ENCODE measurements at places on chromosomes 5 and 9.

DNA sequence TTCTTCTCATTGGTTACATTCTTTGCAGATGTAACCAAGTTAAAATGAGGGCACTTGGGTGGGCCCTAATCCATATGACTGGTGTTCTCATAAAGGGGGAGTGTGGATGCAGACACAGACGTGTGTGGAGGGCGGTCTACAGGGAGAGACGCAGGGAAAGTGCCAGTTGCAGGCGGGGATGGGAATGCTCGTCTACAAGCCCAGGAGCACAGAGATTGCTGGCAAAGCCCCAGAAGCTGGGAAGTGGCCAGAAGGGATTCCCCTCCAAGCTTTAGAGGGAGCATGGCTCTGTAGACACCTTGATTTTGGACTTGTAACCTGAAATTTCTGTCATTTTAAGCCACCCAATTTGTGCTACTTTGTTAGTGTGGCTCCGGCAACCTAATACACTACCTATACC, 96.8 kb upstream of the CTSL start:
- no peak for DNase-seq

GRCh38 chr9:80994892-80995291, 694.5 kb downstream of the TLE1 start:
- no peak for DNase-seq

DNA sequence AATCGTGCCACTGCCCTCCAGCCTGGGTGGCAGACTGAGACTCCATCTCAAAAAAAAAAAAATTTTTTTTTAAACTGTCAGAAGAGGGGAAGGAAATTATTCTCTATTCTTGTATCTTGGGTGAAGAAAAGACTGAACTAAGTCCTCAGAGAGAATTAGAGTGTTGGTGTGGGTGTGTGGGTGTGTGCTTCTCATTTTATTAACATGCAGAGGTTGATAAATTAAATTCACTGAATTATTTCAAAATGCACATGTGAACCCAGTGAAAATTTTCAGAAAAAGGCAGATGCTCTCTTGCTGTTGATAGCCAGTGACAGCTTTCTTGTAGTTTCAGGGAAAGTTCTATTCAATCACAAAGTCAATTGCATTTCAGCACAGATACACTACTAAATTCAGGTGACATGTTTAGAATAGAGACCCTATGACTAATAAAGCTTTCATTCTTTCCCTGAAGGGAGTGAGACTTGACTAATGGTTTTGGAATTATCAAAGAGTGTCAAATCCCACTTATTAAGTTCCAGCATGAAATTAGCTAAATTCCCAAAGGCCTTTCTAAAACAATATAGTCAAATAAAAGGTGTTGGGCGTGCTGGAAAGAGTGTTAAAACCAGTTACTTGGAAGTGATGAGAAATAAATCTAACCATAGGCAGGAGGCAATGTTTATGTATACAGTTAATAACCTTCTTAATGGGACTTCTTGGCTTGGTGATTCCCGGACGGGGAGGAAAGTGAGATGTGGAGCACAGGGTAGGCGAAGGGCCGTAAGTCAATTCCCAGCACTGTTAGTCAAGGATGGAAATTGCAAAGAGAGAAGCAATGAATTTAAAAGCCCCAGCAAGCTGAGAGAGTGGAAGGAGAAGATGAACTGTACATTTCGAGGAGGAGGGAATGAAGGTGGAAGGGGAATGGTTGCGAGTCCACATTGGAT, 103.2 kb upstream of the SPATA31D4 start:
- DNase-seq, result no peak

GRCh38 chr5:74956278-74956677, 90.1 kb upstream of the FAM169A start:
- no peak for DNase-seq

Data from COR-L47 (cell line).